Ovary (tissue), 10 donors: ENCODE measurements at places on chromosomes 3 and 15.

DNA sequence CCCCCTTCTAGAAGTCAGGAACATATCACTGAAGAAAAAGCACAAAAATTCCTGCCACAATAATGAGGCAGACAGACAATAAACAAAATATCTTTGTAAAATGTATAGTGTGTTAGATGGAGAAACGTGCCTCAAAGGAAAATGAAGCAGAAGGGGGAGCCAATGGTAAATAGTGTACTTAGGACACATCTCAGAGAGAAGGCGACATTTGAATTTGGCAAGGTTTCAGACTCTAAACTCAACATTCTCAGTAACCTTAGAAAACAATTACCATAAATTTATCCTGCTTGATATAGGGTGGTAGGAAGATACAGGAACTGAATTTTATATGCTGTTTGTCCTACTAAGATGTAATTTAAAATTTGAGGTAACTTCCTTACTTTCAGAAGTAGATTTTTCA is 52.6 kb upstream of the PTX3 start:
- no peak for DNase-seq

DNA sequence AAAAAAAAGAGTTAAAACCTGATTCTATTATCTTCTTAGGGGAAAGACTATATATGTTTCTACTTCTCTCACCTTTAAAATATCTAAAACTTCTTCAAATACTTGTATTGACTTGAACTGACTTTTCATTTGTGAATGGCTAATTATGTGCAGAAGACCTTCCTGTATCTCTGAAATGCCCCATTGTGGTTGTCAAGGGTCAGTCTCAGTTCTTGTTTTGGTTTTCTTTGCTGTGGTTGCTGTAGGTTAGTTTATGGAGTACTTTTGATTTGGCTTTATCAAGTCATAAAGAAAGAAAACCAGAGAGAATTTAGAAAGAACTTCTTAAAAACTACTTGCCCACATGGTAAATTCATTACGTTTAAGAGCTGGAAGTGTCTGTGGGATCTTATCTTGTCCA is 345.3 kb upstream of the POU1F1 start:
- DNase-seq, result no peak

DNA sequence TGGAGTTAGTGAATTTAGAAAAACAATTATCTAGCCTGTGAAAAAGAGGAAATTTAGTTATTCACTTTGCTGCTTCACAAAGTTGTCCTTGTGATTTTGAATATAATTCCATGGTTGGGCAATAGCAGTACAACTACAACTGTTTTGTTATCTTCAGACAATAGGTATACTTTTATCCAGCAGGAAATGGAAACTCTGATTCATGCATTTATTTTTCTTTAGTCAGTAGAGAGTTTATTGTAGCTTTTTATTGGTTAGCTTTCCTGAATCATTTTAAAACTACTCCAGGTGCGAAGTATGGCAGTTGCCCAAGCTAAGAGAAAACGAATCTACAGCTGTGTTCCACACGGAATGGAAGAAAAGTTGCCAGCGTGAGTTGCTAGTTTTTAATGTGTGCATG is 80.3 kb downstream of the TM4SF4 start:
- no peak for DNase-seq

DNA sequence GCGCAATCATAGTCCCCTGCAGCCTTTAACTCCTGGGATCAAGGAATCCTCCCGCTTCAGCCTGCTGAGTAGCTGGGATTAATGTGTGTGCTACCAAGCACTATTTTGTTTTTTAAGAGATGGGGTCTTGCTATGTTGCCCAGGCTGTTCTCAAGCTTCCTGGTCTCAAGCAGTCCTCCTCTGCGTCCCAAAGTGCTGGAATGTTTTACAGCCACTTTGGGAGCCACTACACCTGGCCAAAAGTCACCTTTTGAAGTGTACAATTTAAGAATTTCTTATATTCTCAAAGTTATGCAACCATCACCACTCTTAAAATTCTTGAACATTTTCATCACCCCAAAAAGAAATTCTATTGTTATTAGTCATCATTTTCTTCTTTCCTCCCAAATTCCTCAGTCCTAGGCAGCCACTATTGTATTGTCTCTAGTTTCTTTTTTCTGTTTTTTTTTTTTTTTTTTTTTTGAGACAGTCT is 17.8 kb downstream of the CDV3 start:
- DNase-seq, result no peak

GRCh38 chr3:32323604-32324003 is 68.0 kb upstream of the CMTM7 start:
- DNase-seq, result no peak

DNA sequence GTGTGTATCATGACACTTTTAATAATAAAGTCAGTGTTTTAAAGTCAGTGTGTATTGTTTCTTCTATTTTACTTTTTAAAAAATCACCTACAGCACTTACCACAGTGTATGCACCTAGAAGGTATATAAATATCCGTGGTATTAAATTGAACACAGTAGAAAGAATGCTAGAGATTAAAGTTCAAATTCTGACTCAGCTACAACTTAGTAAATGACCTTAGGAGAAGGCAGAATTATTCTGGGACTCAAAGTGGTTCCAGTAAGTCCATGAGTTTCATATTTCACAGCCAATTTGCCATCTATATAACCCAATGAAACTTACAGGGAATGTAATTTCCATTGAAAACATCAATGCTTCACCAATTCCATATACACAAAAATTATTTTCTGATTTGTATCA is 52.7 kb upstream of the MAP4 start:
- no peak for DNase-seq

GRCh38 chr3:164641071-164641470 is 437.2 kb downstream of the SI start:
- DNase-seq, result no peak

DNA sequence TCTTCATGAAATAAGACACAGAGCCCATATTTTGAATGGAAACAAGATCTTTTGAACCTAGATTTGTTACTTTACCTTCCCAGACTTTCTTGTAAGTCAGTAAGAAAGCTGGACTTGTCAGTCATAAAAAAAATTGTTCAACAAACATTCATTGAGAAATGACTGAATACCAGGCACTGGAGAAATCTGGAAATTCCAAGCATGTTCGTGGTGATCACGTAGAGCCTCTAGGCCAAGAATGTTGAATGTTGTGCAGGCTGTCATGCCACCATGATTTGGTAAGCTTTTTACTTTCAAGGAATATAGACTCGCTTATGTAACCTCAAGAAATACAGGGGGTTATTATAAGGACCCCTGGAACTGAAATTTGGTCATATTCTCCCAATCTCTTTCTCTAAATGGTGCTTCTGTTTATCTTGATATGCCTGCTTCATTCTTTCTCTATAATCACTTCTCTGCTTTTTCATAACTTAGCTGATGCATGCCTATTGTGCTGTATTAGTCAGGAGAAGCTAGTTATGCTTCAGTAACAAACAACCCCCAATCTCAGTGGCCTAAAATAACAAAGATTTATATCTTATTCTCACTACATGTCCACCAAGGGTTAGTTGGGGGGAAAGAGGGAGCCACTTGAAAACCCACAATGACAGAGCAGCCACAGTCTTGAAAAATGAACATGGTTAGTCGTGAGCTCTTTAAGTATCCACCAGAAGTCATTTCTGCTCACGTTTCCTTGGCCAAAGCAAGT is 3.4 kb upstream of the TPM1 start:
- no peak for DNase-seq

- peak; percentile 21 for DNase-seq
Measured at GRCh38 chr15:40873694-40874561, at the start of gene RHOV. Gene RHOV, minus strand, starts transcription at chr15:40874234. Its CDS starts 95 bp downstream, at chr15:40874139.

GRCh38 chr3:53844262-53845102 is 1.7 kb downstream of the CHDH start:
- no peak for DNase-seq

DNA sequence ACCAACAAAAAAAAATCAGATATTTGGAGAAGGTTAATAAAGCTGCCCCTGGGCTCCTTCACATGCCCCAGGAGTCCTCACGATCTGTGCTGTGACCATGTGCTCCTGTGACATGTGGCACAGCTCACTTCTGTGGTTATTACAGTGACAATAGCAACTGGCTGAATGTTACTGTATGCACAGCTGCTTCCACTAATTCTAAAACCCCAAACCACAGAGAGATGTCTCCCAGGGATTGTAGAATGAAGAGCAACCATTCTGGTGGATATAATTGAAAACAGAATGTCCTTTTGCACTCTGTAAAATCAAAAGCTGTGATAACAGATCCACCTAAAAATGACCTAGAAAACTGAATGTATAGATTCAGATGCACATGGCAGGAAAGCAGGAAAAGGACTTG is 489.2 kb upstream of the CNTN4 start:
- DNase-seq, result no peak

DNA sequence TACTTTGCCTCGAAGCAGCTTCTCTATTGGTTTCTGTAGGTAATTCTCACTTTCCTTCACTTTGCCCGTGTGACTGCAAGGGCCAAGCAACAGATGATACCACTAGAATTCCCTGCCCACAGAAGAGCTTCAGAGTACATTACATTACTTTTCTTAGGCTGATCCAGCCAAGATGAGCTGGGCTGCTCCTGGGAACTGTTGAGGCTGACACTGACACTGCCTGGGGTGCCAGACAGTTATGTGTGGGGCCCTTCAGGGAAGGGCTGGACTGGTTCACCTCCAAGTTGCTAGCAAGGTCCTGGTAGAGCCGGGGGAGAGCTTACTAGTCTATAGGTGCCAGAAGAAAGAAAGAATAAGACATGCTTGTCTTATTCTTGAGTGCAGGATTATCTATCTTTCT is 19.0 kb downstream of the GORASP1 start:
- no peak for DNase-seq

DNA sequence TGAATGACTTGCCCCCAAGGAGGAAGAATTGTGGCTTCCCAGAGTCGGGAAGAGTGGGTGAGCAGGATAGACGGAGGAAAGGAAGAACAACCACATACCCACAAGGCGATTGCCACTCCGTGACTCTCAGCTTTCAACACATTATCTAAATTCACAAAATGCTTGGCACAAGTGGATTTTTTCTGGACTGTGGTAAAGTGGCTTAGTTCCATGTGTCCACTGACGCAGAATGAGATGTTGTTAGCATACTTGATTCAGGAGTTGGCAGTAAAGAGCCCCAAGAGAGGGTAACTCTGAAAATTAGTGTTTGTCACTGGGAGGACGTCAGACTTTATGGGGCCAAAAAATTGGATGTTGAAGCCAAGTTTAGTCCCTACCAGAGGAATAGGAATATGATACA is 198.8 kb upstream of the CTNNB1 start:
- no peak for DNase-seq

DNA sequence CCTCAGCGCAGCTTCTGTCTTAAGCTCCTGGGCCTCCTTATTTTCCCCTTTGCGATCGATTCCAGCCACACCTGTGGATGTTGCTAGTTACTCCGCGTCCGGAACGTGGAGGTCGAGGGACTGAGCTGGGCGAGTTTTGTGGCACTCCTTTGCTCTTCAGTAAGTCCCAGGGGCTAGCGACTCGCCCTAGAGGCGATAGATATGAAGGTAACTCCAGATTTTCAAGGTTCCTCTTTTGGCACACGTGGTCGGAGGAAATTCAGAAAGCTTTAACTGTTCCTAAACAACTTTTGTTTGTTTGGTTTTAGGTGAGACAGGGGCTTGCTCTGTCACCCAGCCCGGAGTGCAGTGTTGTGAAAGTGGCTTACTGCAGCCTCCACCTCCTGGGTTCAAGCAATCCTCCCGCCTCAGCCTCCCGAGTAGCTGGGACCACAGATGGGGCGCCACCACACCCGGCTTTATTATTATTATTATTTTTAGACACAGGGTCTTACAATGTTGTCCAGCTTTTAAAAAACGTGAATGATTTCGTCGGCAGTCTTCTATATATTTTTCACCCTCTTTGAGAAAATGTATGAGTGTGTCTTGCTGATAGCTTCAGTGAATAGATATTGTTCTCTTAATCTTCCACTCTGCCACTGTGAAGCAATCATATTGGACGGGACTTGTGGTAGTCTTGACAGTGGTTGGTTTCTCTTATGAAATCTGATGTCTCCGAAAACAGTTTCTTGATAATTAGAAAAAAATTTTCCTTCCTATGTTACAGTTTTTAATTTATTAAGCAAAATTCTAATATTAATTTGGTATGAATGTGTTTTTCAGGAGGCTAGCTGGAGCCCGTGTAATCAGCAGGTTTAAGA is 785 bp downstream of the MFSD1 start:
- DNase-seq, result no peak

- DNase-seq, result no peak
Measured at GRCh38 chr15:76222159-76222558, 89.1 kb downstream of the ETFA start.

DNA sequence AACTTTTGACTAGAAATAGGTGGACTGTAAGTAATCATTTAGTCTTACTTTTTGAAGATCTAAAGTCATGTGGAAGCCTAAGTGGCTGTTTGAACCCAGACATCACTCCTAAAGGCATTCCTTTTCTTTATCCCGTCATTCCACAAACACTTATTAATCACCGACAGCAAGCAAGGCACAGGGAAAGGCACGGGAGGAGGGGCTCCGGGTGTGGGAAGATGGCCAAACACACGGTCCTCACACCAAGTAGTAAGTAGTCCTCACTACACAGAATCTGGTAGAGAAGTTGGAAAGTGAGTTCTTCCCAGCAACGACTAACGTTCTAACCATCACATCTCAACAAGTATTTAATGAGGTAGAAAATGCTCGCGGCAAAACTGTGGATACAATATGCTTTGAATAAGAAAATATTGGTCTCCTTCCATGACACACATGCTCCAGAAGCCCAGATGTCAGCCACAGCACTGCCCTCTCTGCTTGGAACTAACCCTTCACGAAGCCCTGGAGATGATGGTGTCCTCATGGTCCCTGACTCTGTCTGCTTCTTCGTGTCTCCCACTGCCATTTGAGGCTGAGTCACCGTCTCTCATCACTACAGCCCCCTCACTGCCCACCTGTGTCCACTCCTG is 202.2 kb downstream of the OPA1 start:
- DNase-seq, result no peak

GRCh38 chr3:45124352-45124751 is 21.8 kb downstream of the CDCP1 start:
- DNase-seq, result no peak

GRCh38 chr15:53323191-53323590 is 436.3 kb downstream of the WDR72 start:
- no peak for DNase-seq

DNA sequence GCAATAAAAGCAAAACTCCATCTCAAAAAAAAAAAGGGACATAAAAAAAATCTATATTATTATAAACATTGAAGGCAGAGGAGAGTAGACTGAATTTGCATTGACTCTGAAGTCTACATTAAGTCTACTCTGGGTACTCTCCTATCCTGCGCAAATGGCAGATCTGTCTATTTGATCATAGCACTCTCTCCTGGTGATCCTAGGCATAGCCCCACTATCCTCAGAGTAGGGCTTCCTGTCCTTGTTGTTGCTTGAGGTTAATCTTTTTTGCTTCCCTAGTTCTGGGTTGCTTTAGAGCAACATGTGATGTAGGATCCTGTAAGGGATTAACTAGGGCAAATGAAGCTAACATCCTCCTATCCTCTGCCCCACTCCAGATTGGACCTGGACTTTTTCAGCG is 82.1 kb upstream of the LRRFIP2 start:
- no peak for DNase-seq

DNA sequence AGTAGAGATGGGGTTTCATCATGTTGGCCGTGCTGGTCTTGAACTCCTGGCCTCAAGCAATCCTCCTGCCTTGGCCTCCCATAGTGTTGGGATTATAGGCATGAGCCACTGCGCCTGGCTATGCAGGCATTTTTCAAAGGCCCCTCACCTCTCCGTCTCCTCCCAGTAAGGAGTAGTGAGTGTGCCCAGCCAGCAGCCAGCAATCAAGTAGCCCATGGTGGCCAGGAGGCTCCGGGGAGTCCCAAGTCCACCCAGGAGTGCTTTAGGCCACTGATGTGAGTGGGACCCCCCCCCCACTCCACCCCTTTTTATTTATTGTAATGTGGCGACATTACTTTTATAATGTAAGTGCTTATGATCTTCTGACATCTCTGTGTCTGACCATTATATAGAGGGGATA is 8.1 kb downstream of the ISG20 start:
- no peak for DNase-seq
